ENCODE measurements at places on chromosomes 2 and 18.

- DNase-seq: peak; percentile 63
Observed at GRCh38 chr2:204545861-204546735, 823 bp downstream of the PARD3B start.

DNA sequence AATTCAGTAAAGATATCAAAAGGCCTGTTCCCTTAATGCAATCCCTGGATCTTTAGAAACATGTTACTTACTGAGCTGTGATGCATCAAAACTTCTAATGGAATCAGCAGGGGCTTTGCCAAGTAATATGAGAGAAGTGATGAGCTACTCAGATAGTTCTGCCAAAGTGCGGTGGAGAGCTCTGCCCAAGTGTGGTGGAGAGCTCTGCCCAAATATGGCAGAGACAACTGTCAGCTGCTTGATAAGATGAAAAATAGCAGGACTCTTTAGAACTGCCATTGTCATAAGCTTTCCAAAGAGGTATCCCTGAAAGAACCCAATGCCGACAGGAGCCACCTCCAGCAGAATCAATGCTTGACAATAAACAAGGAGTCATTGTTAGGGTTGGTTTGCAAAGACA lies 167.9 kb upstream of the SLC39A10 start:
- no peak for DNase-seq

DNA sequence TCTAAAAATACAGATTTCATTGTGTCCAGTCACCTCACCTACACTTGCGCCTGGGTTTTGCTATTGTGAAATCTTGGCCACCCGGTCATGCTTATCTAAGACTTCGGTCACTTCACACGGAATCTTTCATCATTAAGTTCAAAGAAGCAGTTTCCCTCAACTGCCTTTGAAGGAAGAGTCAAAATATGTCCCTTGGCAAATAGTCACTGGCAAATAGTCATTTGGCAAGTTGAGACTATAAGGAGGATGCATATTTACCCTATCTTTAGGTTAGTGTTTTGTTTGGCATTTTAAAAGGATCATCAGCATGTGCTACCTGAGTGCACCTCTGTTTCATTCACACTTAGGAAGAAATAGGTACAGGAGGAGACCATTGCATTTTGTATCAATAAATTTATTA lies 95.9 kb downstream of the FEZ2 start:
- DNase-seq: no peak

DNA sequence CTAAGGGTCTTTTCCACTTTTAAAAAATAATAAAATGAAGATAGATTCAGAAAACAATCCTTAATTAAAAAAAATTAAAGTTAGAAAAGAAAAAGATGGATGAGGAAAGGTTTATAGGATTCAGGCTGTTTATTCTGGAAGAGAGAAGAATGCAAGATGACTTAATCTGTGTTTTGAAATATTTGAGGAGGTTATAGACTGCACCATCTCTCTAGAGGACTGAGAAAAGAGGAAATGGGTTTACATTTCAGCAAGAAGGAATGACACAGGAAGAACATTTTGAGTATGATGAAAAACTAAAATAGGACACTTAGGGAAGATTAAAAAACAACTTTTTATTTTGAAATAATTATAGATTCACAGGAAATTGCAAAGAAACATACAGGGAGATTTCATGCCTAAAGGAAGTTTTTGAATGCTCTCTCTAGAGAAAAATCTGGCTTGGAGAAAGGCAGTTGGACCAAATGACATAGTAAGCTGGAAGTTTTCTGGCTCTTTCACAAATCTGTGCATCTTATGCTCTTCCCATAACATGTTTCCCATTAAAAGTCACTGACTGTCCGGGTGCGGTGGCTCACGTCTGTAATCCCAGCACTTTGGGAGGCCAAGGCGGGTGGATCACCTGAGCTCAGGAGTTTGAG lies 75.0 kb downstream of the CERS6 start:
- DNase-seq: no peak

DNA sequence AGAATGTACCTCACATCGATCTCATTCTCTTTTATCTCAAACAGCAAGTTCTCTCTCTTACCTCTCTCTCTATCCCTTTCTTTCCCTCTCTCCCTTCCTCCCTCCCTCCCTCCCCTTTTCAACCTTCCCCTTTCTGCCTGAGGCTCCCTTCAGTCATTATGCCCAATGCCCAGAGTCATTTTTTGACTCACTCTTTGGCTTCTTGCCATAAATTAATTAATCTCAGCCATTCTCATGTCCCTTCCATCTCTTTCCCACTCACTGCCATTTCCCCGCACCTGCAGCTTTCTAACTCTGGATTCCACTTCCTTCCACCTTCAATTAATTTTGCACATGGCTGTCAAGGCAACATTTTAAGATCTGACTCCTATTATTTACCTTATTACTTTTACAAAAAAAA lies 60.1 kb downstream of the EVA1A start:
- no peak for DNase-seq

DNA sequence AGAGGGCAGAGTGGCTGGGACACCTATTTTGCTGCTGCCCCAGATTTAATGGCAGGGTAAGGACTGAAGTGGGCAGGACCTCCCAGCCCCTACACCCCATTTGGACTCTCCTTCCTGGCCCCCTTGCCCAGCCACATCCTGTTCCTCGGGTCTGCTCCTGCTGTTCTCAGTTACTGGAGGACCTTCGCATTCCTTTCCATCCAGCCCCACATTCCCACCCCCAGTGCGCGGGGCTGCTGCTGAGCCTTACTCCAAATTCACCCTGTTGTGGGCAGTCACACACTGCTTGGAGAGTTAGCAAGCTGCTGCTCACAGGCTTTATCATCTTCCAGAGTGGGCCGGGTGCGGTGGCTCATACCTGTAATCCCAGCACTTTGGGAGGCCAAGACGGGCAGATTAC lies 75.2 kb upstream of the SLC14A2 start:
- DNase-seq: no peak

- DNase-seq: no peak
Observed at GRCh38 chr2:179724403-179724802, 137.0 kb downstream of the ZNF385B start.

DNA sequence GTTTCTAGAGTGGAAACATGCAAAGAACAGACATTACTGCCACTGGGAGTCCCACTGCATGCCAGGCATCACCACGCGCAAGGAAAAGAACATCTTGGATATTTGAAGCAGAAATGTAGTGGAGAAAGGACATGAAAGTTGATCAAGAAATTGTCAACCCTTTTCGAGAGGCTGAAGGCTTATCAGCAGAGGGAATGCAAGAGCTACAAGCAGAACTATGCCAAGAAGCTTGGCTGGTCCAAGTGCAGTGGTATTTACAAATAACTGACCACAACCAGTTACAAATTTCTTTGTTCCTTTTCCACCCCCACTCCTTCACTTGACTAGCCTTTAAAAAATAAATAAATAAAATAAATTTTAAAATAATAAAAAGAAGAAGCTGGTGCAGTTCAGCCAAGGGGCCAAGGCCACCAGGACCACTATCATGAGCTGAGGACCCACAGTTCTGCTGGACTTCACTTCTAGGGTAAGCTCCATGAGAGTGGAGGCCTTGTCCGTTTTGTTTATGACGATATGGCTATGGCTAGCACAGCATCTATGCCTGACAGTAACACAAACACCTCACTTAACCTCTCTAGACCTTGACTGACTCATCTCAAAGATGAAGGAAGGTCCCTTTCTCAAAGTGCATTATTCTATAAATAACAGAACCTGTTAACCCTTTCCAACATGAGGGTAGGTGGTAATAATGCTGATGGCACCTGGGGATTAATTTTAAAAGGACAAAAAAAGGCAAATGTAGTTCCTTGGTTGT lies 20.9 kb downstream of the MARCHF4 start:
- DNase-seq: no peak

DNA sequence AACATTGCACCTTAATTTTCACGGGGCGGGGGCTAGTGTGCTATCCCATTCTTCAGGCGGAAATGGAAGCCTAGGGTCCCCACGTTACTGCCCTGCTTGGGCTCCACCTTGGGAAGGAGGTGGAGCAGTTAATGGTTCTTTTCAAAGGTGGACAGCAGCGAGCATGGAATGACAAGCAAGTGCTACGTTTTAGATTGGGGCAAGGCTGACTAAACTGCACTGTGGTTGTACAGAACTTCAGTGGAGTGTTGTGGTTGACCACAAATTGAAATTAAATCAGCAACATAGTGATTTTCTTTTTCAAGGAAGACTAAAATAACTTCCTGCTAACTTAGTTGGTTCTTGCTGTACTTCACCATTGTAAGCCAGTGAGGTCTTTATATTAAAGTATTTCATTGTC lies 47.0 kb downstream of the CHRNA1 start:
- no peak for DNase-seq

GRCh38 chr2:219119422-219120043 lies 41.1 kb downstream of the NHEJ1 start:
- peak; percentile 45 for DNase-seq

GRCh38 chr2:46964835-46965560 lies 49.4 kb upstream of the MCFD2 start:
- no peak for DNase-seq

- DNase-seq: no peak
Observed at GRCh38 chr2:16102976-16103380, 162.6 kb downstream of the MYCN start.

GRCh38 chr2:84946204-84947009 lies 24.6 kb upstream of the KCMF1 start:
- DNase-seq: no peak
